Neuronal stem cell (in vitro differentiated cells): ENCODE measurements at places on chromosomes 6 and 20.

- DNase-seq: no peak
These were observed 107.2 kb upstream of the PRDM1 start for GRCh38 chr6:105978974-105979373.

GRCh38 chr6:27592481-27593199 is 119.7 kb upstream of the ZNF184 start:
- peak; percentile 72 for DNase-seq

DNA sequence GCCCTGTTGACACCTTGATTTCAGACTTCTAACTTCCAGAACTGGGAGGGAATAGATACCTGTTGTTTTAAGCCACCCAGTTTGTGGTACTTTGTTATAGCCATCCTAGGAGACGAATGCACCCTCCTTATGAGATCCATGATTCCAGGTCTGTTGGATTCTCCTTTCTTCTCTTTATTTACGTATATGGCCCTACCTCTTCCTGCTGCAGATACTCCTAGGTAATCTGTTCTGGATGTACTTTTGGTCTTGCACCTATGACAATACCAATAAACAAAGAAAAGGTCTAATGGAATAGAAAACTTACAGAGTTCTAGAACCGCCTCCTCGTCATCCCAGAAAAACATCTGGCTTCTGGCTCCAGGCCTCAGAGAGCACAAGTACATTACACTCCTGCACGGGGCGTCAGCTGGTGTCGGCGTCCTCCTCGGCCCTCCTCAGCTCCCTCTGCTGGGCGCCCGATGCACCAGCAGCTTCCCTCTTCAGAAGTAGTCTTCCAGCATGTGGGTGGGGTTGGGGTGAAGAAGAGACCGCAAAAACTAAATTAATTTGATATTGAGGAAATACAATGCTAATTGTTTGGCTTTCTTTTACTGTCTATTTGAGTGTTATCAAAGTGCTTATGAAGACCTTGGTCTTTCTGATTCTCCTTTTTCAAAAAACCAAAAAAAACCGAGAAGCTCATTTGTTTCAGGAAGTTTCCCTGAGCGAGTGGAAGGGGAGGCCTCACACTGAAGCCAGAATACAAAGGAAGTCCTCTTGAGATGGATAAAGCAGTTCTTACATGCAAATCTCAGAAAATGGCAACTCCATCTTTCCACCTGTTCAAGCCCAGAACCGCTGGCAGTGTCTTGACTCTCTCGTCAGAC is 9.7 kb upstream of the ATXN1 start:
- DNase-seq: peak; percentile 40

- no peak for DNase-seq
These were observed 29.1 kb downstream of the SF3B5 start for GRCh38 chr6:144066255-144066654.

- DNase-seq: no peak
These were observed 384.8 kb downstream of the TFAP2B start for GRCh38 chr6:51203504-51203903.

DNA sequence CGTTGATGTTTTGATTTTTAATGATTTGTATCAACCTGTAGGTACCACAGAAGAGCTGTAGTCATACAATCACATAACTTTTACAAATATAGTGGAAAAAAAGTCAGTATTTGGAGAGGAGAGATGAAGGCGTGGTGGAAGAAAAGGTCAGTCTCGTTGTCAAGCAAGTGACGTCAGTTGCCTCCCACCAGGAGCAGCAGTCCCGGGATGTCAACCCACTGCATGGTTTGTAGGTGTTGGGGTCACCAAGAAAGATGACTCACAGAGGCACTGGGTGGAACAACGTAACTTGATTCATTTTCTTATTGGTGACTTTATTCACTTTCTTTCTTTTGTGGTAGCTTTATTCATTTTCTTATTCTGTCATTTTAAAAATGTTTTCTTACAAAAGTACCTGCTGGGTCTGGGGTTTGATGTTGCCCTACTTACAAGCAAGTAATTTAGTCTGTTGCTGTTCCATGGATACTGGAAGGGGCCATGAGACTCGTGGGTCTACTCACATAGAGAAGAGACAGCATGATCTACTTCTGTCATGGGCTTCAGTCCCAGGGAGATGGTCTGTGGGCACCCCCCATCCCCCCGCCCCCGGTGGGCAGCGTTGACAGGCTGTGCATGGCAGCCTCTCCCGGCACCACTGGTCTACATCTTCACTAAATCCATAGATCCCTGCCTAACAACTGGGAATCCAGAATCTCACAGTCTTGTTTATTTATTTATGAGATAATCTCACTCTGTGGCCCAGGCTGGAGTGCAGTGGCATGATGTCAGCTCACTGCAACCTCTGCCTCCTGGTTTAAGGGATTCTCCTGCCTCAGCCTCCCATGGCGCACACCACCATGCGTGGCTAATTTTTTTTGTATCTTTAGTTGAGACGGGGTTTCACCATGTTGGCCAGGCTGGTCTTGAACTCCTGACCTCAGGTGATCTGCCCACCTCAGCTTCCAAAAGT is 36.4 kb upstream of the SYNJ2 start:
- no peak for DNase-seq

DNA sequence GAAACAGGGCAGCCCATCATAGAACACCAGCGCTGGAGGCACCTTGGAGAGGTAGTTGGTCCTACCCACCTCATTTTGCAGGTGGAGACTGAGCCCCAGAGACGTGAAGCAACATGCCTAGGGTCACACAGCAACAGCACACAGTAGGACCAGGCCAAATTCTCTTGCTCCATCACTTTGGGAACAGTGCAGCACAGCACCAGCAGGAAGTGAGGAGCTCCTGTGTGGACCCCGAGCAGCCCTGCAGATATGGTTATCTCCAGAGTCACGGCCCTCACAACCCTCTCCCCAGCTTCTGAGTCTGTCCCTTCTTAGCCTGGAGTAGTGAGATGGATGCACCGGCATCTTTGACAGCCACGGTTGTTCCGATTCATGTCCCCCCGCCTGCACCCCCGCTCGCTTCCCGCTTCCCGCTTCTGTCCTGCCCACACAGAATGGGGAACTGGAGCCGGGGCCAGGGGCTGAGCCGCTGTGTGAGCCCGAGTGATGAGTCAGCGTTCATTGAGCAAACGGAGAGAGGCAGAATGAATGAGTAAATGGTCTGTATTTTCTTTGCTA is 72.6 kb upstream of the DUSP22 start:
- no peak for DNase-seq
